ENCODE measurements at places on chromosomes 1 and 21. TPM values are rescaled to one million over a fixed set of nuclear protein-coding genes. Genes with fewer than 3 reads are reported as not detected.

LAD1 gene
- total RNA-seq, result 0.43 TPM

KRTAP22-1 gene
- not detected for total RNA-seq

DNA sequence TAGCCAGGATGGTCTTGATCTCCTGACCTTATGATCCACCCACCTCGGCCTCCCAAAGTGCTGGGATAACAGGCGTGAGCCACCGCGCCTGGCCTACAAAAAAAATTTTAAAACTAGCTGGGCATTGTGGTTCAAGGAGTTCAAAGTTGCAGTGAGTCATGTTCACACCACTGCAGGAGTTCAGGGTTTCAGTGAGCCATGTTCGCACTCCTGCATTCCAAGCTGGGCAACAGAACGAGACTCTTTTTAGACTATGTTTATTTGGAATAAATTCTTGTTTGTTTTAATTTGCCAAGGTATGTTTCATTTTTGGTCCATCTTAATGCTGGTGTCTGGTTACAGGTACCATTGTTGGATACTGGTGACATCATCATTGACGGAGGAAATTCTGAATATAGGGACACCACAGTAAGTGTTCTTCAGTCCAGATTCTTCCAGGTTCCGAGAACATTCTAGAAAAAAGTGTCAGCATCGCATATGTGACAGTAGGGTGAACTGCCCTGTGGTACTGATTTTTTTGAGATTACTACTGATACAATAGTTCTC lies 3.9 kb downstream of the PGD start:
- no peak for DNase-seq

DNA sequence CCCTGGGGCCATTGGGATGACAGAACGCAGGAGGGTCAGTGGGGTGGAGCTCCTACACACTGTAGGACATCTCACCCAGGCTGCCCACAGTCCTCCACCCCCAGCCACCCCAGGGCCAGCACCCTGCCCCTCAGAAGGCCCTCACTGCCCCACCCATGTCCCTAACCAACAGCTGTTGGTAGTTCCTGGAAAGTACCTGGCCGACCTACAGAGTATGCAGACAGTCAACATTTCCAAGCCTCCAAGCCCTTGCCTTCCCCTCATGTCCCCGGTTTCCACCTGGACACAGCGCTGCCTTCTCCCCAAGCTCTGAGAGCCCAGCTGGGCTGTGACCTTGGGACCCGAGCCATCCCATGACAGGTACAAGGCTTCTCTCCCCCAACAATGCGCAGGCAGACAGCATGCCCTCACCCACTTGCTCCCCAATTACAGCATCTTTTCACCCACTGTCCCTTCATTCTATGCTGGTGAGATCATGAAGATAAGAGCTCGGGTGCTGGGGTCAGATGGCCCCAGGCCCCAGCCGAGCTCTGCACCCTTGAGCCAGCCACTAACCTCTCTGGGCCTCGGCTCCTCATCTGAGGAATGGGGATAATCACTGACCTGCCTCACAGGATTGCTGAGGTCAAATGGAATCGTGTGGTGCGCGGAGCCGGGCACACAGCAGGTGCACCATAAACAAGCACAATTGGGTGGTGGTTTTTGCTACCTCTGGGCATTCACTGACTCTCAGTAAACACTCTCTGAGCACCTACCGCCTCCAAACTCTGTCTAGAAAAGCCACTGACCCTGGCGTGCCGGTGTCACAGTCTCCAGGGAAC lies 11.2 kb downstream of the LAPTM5 start:
- no peak for DNase-seq

GRCh38 chr1:89699451-89699986 lies 66.6 kb downstream of the LRRC8C start:
- DNase-seq, result no peak

- DNase-seq, result no peak
Measured at GRCh38 chr1:62727656-62728407, 39.6 kb upstream of the DOCK7 start.

DNA sequence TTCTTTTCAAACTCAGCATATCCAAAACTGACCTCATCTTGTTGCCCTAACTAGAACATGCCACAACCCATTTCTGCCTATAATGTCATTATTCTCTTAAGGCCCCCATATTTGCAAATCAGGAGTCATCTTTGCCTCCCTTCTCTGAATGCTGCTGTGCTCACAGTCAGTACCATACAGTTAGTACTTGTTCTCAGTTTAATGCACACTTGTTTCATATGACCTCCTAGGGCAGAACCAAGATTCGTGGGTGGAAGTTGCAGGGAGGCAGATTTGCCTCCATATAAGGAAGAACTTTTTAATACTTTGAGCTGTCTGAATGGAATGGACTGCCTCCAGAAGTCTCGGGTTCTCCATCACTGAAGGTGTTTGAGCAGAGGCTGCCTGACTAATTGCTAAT lies 9.2 kb downstream of the CAP1 start:
- DNase-seq, result no peak
